ENCODE measurements at places on chromosomes 6 and 20.

DNA sequence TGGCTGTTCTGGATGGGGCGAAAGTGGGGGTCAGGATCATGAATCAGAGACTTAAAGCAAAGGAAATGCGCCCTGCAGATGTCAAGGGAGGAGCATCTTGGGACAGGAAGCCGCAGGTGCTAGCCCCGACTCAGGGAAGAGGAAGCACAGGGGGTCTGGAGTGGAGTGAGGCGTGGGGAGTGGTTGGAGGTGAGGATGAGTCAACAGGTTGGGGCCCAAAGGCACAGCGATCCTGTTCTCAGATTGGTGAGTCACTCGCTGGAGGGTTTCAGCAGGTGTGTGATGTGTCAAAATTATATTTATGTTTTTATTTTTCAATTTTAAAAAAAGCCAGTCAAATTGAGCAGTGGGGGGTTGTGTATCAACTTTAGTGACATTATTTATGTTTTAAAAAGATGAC, 19.0 kb downstream of the PACSIN1 start:
- DNase-seq, result peak; percentile 96

GRCh38 chr6:140879946-140880345, 1252.8 kb upstream of the GJE1 start:
- DNase-seq, result no peak

DNA sequence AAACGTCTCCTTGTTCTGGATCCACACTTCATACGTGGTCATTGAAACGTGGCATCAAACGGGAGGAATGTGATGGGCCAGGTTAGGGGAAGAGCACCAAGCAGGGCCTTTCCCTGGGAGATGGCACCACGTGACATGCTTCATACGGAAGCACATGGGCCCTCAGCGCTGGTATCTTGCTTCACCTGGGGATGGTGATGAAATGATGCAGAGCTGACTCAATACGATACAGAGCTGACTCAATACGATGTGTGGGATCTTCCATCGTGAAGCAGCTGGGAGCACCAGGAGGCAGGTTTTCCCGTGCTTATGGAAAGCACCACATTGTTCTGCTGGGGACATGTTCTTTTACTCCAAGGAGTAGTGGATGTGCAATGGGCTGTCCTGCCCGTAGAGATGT, 22.5 kb upstream of the TAGAP start:
- DNase-seq, result no peak

GRCh38 chr6:153207006-153207405, 75.9 kb upstream of the RGS17 start:
- DNase-seq, result no peak

DNA sequence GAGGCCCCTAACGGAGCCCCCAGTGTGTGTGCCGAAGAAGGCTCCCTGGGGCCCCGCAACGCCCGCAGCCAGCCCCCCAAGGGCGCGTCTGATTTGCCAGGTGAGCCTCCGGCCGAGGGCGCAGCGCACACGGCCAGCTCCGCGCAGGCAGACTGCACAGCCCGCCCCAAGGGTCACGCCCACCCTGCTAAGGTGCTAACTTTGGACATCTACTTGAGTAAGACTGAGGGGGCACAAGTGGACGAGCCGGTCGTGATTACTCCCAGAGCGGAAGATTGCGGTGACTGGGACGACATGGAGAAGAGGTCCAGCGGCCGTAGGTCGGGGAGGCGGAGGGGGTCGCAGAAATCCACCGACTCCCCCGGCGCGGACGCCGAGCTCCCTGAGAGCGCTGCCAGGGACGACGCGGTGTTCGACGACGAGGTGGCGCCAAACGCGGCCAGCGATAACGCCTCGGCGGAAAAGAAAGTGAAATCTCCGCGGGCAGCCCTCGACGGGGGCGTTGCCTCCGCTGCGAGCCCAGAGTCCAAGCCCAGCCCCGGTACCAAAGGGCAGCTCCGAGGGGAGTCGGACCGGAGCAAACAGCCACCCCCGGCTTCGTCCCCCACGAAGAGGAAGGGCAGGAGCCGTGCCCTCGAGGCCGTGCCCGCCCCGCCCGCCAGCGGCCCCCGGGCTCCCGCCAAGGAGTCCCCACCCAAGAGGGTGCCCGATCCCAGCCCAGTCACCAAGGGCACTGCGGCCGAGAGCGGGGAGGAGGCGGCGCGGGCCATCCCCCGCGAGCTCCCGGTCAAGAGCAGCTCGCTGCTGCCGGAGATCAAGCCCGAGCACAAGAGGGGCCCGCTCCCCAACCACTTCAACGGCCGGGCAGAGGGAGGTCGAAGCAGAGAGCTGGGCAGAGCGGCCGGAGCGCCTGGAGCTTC, 117.0 kb downstream of the RTN4IP1 start:
- peak; percentile 85 for DNase-seq

- DNase-seq, result peak; percentile 59
These were observed 222.1 kb upstream of the ARID1B start for GRCh38 chr6:156555116-156555515.

DNA sequence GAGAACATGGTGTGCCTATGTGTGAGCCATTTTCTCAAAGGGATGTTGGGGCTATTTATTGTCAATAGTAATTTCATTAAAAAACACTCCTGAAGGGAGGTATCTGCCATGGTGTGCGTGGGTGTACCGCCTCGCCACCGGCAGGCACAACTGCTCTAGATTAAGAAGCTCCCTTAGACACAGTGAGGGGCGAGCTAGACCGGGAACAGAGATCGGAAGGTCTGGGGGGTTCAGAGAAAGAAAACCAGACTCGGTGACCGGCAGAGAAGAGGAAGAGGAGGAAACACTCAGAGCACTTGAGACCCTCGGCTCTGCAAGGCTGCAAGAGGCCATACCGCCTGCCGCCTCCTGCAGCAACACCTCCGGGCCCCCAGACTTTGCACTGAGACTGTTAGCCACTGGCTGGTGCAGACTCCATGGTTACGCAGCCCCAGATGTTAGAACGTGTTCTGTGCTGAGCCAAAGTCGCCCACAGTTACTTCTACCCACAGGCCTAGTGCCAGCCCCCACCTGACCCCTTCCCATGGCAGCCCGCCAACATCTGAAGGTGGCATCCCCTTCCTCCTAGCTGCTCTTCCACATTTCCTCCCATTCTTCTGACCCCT, 18.1 kb downstream of the PXDC1 start:
- no peak for DNase-seq

DNA sequence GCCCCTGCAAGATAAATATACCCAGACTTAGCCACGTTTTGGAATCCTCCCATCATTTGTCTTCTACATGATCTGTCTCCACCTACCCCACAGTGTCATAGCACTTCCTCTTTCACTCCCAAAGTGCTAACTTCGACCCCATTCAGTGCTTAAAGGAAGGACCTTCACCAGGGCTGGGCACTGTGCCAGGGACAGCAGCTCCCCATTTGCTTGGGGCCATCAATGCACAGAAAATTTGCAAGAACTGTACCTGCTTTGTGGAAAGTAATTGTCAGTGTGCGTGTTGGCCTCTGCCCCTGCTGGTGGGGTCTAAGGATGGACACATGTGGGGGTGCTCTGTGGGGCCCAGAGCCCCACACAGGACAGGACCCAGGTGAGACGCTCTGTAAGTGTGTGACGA, 5.2 kb upstream of the BPIFA2 start:
- DNase-seq, result peak; percentile 63

GRCh38 chr6:45047573-45047972, 280.6 kb upstream of the RUNX2 start:
- DNase-seq, result no peak

- DNase-seq, result no peak
These were observed 273.9 kb upstream of the THEMIS start for GRCh38 chr6:128174724-128175123.

DNA sequence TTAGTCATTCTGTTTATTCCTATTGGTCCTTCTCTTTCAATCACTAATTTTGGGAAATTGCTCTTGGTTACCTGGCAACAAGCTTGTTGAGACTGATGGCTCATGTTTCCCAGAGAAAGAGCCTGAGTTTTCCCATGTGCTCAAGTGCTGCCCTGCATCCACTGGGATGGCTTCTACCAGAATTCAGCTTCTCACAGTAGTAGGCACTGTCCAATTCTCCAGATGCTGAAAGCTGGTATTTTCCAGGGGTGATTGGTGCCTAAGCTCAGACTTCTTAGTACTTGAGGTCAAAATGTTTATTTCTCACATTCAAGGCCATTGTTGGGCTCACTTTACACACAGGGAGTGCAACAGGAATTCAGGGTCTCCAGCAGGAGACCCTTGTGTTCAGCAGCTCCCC, 29.1 kb upstream of the SLC2A12 start:
- no peak for DNase-seq

GRCh38 chr6:38024908-38025307, 205.4 kb downstream of the ZFAND3 start:
- no peak for DNase-seq

GRCh38 chr6:4924661-4925271, 79.1 kb downstream of the RPP40 start:
- DNase-seq, result peak; percentile 76

DNA sequence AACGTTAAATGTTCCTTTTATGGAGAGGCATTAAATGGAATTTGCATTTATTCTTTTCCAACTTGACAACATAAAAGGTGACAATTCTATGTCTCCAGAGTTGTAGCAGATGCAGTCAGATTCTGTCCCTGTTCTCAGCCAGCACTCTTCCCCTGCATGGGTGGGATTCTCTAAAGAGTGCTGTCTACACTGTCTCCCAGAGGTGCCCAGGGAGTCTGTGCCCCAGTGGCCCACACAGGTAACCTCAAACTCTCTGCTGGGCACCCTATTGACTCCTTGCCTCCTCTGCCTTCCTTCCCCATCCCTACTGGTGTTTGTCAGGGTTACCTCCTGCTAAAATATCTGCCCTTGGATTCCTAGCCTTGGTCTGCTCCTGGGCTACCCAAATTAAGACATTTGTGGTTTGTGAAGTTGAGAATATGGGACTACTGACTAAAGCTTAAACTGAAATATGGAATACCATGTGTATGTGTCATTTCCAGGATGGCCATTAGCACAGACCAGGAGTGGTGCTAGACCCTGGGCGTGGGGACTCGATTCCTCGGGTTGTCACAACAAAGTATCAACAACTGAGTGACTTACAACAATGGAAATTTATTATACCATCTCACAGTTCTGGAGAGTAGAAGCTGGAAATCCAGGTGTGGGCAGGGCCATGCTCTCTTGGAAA, 284.7 kb downstream of the CDH26 start:
- DNase-seq, result no peak

DNA sequence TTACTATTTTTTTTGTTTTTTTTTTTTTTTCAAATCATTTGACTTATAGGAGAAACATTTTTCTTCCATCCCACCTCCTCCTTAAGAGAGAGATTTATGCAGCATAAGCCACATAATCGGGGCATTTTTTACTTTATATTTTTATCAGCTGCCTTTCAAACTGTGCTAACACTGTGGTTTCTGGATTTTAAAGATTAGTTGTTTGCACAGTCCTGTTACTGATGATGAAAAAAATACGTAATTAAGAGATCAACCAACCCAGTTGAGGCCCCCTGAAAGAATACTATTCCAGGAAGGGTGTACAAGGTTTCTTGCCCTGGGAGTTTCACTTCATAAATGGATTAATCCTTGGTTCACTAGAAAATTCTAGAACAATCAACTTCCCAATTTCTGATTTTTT, 68.3 kb downstream of the MMS22L start:
- peak; percentile 7 for DNase-seq

DNA sequence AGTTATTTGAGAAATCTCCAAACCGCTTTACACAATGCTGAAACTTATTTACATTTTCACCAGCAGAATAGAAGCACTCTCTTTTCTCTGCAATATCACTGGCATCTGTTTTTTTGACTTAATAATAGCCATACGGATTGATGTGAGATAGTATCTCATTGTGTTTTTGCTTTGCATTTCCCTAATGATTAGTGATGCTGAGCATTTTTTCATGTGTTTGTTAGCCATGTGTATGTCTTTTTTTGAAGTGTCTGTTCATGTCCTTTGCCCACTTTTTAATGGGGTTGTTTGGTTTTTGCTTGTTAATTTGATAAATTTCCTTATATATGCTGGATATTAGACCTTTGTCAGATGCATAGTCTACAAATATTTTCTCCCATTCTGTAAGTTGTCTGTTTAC, 73.6 kb downstream of the FBXO5 start:
- no peak for DNase-seq

DNA sequence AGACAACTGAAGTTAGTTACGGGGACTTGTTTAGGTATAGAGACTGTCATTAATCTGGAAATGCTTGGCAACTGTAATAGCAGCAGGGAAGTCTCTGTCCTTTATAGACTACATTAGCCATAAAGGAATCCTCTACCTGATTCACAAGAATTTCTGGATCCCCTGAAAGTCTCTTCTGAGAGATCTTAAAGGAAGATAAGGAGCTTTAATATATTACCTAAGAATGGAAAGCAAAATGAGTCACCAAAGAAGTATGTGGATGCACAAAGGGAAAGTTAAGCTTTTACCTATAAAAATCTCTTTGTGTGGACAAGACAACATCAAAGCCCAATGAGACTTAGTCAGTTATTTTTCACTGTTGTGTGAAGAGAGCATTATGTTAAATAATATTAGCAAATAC, 92.2 kb upstream of the RSPO3 start:
- no peak for DNase-seq

- DNase-seq, result no peak
These were observed 3.2 kb upstream of the SMPDL3A start for GRCh38 chr6:122785891-122786290.

DNA sequence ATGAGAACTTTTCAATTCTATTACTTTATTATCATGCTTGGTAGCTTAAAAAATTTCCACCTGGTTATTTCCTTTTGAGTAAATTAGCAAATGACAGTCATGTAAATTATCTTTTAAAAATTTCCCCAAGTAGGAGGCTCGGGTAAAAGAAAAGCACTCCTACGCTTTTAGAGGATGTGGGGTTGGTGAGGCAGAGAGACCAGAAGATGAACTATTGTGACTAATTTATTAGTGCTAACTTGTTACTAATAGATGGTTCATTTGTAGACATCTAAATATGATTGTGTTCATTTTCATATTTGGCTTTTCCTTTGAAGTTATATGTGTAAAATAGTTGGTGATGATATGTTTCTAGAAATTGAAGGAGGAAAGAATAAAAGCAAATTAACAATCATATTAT, 27.0 kb downstream of the ZNF292 start:
- no peak for DNase-seq

GRCh38 chr20:44627364-44628010, 24.0 kb downstream of the ADA start:
- no peak for DNase-seq

GRCh38 chr20:10674684-10675449, 1.1 kb upstream of the JAG1 start:
- peak; percentile 85 for DNase-seq

DNA sequence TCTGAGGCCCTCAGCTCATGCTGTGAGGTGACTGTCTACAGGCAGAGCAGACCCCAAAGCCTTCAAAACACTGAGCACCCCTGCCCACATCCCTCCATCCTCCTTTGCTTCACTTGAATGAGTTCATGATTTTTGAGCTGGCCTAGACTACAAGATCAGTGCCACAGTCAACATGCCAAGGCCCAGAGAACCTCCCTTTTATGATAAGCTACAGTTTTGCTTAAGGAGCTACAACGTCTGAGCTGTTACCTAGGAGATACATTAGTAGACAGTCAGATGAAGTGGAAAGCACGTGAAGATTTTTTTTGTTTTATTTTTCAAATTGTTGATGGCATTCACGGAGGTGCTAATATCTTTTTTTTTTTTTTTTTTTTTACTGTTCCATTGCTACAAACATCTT, 139.0 kb downstream of the SOBP start:
- DNase-seq, result no peak

All from common myeloid progenitor, CD34-positive (primary cell).